ENCODE measurements at places on chromosomes 7 and 10.

DNA sequence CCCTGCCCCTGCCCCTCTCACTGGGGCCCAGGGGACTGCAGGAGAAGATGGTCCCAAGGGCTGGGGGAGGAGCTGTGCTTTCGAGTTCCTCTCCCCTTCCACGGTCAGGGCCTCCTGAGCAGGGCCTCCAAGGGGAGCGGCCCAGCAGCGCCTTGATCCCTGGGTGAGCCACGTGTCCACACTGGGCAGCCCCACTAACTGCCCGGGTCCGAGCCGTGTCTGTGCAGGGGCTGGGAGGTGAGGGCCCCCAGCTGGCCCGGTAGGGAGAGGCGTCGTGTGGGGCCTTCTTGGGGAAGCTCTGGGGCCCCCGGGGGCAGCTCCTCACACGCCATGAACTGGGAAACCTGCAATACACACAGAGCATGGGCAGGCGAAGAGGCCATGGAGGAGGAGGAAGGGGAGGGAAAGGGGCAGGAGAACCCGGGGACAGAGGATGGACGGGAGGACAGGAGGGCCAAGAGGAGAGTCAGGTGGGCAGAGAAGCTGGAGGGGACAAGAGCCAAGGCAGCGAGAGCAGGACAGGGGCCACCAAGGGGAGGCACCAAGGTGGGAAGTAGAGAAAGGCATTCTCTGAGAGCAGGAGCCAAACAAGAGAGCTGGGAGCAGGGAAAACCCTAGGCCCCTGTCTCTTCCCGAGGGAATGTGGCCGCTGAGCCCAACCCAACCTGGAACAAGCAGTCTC lies 32.8 kb downstream of the KCNH2 start:
- DNase-seq = peak; percentile 12

- no peak for DNase-seq
Observed at GRCh38 chr7:134747326-134747725, 32.1 kb upstream of the CALD1 start.

DNA sequence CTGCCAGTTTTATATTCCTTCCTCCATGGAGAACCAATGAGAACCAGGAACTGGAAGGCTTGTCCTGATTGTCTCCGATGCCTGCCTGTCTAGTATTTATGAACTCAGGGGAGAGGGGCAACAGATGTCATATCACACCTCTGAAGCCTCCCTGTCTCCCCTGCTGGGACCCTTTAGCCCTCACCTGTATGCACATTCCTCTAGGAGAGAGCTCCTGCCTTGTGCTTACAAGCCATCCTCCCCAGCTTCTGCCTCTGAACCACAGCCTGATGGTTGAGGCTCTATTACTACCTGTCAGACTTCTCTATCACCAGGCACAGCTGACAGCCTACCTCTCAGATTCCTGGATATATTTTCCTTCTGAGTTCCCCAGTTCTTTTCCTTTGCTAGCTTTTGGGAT lies 5.9 kb upstream of the FAM131B start:
- no peak for DNase-seq

DNA sequence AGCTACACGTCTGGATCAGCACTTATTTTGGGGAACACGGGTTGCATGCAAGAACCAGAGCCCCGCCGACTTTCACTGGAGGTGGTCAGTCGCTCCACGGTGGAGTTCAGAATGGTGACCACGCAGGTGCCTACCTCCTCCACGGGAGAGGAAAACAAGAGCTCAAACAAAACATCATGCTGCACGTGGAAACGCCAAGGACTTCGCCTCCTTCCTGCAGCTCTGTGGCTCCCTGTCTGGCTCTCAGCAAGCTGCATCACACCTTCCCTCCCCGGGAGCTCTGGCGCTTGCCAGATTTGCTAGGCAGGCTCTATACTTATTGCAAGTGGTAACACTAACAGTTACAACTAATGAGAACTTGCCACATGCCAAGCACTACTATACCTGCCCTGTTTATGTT lies 26.0 kb downstream of the GSDME start:
- DNase-seq = no peak

- DNase-seq = no peak
Observed at GRCh38 chr7:30836991-30837390, 65.8 kb downstream of the MINDY4 start.

DNA sequence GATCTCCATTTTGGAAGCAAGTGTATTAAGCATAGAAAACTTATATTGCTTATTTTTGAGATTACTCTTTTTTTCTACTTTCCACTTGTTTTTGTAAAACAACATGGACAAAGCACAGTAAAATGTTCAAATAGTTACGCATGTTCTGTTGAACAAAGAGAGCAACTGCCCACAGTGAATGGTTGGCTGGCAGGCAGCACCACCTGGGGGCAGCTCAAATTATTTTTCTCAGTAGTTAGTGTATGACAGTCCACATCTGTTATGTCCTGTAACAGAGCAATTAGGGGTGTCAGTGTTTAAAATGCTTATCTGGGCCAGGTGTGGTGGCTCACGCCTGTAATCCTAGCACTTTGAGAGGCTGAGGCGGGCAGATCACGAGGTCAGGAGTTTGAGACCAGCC lies 46.1 kb upstream of the CACUL1 start:
- no peak for DNase-seq

- no peak for DNase-seq
Observed at GRCh38 chr10:13736506-13736905, 149.7 kb downstream of the PRPF18 start.

DNA sequence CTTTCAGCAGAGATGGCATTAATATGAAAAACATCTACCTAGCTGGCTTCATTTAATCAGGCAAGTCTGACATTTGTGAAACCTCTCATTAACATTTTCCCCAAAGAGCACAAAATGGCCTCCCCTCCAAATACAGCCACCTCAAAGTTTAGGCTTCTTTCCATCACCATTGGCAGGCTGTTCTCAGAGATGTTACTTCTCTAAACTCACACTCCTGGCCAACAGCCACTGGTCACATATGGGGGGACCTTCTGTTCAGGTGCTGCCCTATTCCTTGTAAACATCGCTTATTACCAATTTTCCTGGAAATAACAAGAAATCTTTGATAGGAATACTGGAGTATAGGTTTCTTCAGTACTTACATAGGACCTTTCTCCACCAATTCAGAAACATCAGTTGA lies 69.5 kb downstream of the GBF1 start:
- DNase-seq = no peak

GRCh38 chr10:86440874-86441843 lies 74.6 kb upstream of the GRID1 start:
- no peak for DNase-seq

DNA sequence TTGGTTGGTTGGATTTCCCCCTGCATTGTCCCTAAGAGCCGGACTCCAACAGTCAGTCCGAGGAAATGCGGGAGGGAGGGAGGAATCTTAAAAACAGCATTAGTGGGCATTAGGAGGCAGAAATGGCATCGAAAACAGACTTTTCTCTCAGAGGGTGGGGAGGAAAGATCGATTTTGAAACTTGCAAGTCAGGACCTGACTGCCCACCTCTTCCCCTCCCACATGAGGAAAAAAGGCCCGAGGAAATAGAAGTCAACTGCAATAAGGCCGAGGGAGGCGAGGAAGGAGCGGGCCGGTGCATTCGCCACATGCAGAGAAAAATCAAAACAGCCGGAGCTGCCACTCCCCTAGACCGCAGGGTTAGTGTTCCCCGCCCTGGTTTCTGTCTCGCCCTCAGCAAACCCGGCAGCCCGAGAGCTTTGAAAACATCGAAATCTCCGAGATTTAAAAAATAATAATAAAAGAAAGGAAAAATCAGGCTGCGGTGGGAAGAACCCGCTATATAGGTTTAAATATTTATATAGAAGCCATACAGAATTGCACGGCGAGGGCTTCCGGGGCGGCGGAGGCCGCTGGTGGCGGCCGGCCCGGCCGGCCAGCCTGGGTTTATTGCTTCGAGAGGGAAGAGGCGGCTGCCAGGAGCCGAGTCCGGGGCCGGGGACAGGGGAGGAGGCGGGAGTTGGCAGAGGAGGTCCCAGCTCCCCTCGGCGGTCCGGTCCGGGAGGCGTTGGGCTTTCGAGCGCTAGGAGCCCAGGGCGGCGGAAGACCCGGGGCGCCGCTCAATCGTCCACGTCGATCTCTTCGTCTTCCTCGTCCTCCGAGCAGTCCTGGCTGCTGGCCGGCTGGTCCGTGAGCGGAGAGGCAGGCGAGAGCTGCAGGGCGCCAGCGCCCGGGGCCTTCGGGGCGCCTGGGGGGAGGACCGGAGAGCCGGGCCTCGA lies 2.5 kb downstream of the LBX1 start:
- no peak for DNase-seq

DNA sequence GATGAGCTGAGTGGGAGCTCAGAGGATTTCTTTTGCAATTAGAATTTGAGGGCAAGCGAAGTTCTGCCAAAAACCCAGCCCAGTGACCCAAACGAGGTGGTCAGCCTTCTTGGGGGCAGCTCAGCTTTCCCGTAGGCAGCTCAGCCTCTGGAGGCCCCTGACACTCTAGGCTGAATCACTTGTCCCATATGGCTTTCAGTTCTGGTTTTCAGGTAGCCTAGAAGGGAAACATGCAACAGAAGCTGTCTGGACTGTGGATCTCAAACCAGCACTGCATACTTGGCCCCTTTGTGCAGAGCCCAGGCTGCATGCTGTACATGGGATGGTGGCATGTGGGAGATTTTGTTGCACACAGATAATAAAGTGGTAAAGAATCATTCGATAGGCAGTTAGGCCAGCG lies 322.8 kb downstream of the ANKRD30A start:
- DNase-seq = no peak

- DNase-seq = no peak
Observed at GRCh38 chr10:130080461-130080814, 30.2 kb downstream of the C10orf143 start.

DNA sequence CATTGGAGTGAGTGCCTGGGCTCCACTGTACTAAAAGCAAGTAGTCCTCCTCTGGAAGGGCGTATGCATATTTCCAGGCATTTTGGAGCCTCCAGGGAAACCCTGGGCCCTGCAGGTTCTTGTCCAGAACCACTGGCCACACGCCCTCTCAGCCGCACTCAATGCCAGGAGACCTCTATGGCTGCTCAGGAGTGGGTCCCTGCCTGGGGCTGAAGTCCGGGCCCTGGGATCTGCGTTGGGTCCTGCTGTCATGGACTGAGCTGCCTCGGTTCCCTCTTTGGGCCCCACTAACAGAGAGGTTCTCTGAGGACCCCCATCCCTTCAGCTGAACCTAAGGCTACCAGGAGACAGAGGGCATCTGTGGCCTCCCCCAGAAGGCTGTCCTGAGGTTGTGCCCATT lies 58.3 kb downstream of the GRK5 start:
- DNase-seq = no peak

- no peak for DNase-seq
Observed at GRCh38 chr7:42768045-42768444, 143.8 kb downstream of the C7orf25 start.

DNA sequence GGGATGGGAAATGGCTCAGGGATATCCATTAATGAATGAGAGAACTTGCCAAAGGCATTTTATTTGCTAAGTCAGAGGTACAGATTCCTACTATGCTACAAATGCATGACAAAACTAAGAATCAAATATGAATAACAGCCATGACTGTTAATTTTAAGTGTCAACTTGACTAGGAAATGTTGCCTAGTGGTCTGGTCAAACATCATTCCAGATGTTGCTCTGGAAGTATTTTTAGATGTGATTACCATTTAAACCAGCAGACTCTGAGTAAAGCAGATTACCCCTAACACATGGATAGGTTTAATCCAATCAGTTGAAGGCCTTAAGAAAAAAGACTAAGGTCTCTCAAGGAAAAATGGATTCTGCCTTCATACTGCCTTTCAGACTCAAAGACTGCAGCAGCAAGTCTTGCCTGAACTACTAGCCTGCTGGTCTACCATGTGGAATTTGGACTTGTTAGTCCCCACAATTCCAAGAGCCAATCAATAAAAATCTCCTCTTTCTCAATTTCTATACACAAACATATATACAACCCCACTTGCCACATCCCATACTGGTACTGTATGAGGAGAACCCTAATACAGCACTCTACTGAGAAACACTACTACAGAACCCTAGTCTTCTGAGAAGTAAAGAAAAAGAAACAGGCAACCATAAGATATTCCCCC lies 119.1 kb downstream of the NRBF2 start:
- DNase-seq = no peak

GRCh38 chr7:118288098-118288497 lies 63.6 kb downstream of the ANKRD7 start:
- DNase-seq = no peak

Data from GM12891 (cell line).